ENCODE measurements at places on chromosomes 2 and 18.

DNA sequence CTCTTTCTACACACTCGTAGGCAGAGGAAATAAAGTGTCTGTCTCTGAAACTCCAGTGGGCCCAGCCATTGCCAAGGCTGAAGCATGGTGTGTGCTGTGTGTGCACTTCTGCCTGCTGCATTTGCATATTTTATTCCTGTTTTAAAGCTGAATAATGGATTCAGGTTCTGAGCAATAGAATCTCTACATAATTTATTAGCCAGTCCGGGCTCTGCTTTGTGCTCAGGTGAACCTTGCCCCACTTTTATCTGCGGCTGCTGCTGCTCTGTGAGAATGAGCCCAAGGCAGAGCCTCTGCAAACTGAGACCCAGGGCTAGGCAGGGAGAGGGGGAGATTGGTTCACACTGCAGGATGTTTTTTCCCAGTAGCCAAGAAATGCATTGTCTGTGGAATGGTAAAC is 64.6 kb upstream of the SH3BP4 start:
- H3K27me3 ChIP-seq, result peaks cover 5% of the 10 kb centered on the region
- no peak for DNase-seq
- H3K4me3 ChIP-seq, result no peak overlapping the region
- no peaks in the 10 kb centered on the region for H3K4me1 ChIP-seq

DNA sequence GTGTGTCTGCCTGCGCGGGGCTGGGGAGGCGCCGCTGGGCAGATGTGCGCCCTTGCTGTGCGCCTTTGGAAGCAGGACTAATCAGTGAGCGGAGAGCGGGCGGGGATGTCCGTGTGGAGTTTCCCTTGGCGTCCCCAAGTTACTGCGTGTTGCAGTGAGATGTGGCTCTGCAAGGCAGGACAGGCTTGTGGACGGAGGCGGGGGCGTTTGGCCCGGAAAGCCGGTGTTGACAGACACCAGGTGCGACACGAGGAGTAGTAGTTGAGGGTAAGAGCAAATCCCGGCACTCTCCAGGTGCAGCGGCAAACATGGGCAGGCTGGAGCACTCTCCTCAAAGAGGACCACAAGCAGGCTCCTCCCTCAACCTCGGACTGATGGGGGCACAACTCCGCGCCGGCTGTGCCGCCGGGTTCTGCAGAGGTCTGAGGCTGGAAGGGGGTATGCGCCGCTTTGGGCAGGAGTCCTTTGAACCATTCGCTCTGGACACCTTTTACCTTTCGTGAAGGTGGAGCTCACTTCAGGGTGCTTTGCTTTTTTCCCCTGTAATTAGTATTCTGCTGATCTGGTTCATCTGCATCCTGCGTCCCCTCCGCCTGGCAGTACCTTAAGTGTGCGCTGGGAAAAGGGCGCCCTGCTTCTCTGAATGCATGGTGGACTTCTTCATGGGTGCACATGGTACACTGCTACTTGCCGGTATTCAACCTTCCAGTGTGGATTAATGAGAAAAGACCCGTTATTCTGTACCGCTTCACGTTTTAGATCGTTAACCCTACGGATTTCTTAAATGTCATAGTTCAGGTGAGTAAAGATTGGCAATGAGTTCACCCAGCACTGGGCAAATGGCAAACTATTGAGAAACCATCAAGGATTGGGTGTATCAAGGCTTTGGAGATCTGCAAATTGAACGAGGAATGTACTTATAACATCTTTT is 608 bp downstream of the CDH7 start:
- H3K36me3 ChIP-seq, result no peaks in the 10 kb centered on the region
- H3K4me1 ChIP-seq, result no peaks in the 10 kb centered on the region
- no peak for DNase-seq
- H3K27me3 ChIP-seq, result no peaks in the 10 kb centered on the region
- no peak overlapping the region for H3K27ac ChIP-seq

DNA sequence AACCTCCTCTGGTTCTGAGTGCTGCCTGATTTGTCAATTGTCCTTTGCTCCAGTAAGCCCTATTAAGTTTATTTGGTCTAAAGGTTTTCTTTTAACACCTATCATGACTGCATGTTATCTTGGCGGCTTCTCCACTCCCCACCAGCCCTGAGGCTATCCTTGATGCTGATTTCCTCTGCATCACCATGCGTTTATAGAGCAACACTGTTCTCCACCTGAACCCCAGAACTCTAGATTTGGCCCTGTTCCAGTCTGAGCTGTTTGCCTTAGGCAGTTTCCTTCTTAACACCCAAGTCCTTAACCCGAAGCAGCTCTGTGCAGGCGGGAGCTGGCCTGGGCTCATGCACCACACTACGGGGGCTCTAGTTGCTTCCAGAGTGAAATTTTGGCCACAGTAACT is 98.2 kb upstream of the NPAS2 start:
- no peak for DNase-seq
- no peak overlapping the region for H3K4me3 ChIP-seq
- H3K27ac ChIP-seq, result no peak overlapping the region
- H3K4me1 ChIP-seq, result no peaks in the 10 kb centered on the region
- H3K27me3 ChIP-seq, result no peaks in the 10 kb centered on the region
- H3K36me3 ChIP-seq, result no peaks in the 10 kb centered on the region

GRCh38 chr18:32289483-32290075 is 99.7 kb downstream of the MEP1B start:
- no peaks in the 10 kb centered on the region for H3K27me3 ChIP-seq
- H3K4me1 ChIP-seq, result no peaks in the 10 kb centered on the region
- no peaks in the 10 kb centered on the region for H3K36me3 ChIP-seq
- H3K27ac ChIP-seq, result no peak overlapping the region

Data from naive thymus-derived CD4-positive, alpha-beta T cell (primary cell).